ENCODE measurements at places on chromosomes 16 and 17.
A peak's percentile ranks its signal among the peaks of the same experiment; 100 is the strongest.

DNA sequence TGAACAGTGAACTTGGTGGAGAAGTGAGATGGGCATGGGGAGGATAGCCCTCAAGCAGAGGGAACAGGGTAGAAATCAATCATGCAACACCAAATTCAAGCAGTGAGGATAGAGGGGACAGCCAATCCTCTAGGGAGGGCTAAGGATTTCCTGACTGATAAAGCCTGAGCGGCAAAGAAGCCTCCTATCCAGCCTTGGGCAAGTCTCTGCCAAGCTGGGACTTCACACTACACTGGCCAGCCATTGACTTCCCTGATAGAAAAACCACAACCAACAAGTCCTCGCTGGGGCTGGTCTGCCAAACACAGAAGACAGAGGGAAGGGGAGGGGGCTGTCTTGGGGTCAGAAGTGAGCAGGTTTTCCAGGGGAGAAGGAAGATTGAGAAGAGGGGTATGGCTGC, 2.5 kb upstream of the FBXL19 start:
- no peak for DNase-seq

DNA sequence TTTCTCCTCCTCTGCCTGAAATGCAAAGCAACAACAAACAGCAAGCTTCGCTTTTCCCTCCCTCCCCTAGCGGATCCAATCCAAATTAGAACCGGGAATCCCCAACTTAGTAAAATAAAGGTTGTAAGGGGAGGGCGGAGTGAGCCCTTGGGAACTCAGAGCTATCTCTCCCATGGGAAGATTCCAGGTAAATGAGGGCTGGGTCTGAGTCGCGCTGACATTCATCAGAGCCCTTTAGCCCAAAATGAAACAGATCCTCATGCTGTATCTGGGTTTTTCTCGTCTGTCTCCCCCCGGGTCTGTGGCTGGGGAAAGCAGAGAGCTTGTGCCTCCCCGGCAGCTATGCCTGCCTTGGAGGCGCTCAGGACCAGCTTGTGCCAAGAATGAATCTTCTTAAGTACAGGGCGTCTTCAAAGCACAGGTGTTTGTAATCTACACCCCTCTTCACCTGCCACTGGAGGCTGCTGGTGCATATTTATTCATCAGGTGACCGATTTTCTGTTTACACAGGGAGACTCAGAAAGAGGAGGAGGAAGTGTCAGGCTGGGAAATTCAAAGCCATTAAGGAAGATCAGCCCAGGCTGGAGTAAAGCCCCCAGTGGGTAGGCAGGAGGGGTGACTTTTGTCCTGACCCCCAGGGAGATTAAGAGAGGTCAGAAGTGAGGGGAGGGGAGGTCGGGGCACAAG, 55.0 kb upstream of the GSE1 start:
- DNase-seq, result no peak

DNA sequence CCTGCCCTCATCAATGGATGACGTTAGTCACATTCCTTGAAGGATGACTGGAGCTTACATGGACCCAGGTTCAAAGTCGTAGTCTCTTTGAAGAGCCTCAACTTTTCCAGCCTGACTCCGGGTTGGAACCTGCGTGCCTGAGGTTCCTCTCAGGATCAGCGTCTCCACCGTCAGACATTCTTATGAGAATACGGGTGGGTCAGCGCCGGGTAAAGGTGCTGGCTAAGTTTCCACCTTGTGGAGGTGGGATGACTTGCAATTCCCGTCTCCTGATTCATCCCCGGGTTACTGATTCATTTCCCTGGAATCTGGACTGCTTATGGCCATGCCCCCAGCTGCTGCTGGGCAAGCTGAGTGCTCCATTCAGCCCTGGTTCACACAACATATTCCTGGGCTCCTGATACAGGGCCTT, 38.9 kb upstream of the CMIP start:
- DNase-seq, result no peak

- no peak for DNase-seq
These were observed 14.0 kb upstream of the ELAC2 start for GRCh38 chr17:13031718-13032350.

DNA sequence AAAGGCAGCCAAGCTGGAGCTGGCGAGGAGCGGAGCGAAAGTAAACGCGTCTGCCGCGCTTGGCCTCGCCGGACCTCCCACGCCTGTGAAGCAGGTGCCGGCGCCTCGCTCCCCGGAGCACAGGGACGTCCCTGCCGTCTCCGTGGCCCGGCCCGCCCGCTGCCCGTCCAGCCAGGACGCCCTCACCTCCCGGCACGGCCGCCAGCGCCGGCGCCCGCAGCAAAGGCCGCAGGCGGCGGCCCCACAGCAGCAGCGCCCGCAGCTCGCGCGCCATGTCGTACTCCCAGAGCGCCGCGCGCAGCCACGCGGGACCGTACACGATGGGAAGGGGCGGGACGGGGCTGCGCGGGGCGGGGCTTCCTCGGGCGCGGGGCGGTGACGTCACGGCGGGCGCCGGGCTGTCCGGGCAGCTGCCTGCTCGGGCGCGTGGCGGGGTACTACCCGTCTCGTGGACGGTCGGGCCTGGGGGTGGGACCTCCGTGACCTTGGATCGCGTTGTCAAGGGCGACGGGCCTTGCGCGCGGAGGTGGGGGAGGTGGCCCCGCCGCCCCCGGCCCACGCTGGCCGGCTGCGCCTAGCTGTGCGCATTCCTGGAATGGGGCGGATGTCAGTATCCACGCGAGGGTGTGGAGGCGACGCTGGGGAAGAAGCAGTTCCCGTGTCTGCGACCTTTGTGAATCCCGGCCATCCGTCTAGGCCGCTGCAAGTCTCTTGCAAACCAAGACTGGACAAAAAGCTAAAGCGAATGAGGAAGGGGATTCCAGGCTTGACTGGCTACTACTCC, at the start of gene TRAP1:
TRAP1 (minus strand) TSS at position 290 of the 784 bp plus-strand sequence; CDS start at position 274, 16 bp downstream.
- DNase-seq, result peak; percentile 96

GRCh38 chr16:58885528-58886170, 151.5 kb upstream of the GOT2 start:
- no peak for DNase-seq

DNA sequence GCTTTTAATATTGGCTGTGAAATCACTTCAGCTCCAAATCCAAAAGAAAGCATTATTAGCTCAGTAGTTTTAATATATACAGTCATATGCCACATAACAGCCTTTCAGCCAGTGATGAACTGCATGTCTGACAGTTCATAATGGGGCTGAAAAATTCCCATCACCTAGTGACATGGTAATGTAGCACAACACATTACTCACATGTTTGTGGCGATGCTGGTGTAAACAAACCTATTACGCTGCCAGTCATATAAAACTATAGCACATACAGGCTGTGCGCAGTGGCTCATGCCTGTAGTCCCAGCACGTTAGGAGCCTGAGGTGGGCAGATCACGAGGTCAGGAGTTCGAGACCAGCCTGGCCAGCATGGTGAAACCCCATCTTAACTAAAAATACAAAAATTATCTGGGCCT, 92.2 kb downstream of the TUBD1 start:
- no peak for DNase-seq

Measured in stimulated activated CD4-positive, alpha-beta T cell treated with anti-CD3 and anti-CD28 coated beads, TNF-alpha, amount 100 ng/mL, for 1 hour (primary cell).